ENCODE measurements at places on chromosomes 3 and 15.

DNA sequence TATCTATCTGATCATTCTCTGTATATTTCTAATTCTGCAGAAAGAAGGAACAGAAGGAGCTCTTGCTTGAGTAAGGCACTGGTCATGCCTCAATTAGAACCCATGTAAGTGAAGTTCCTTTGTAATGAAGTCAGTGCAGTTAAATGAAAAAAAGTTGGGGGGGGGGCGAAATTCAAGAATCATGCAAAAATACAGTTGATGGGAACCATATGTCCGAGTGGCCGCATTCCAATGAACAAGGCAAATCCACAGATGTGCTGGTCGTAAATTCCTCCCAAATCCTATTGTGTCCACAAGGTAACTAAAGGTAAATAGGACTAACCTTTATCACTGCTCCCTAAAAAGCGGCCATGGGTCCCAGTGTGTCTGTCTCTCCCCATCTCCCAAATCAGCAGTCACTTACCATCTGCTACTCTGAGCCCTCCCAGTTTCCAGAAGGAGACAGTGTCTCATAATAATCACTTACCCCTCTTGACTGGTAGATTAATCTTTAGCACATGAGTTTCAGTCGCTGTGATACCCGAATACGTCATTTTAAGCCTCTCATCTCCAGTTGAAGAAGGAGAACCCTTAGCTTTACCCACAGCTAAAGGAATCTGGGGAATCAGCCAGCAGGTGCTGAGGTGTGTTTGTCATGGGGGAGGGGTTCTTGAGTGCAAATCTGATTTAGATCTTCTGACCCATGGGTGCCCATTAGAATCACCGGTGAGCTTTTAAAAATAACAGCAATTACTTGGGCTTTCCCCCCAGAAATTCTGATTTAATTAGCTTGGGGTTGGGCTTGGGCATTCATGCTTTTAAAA, 56.3 kb upstream of the EPHB3 start:
- DNase-seq: no peak

- DNase-seq: no peak
Measured at GRCh38 chr3:159832024-159832423, 156.6 kb upstream of the IL12A start.

- DNase-seq: no peak
Measured at GRCh38 chr15:94080416-94080815, 150.9 kb upstream of the MCTP2 start.

GRCh38 chr3:81545572-81545971, 215.9 kb downstream of the GBE1 start:
- no peak for DNase-seq

DNA sequence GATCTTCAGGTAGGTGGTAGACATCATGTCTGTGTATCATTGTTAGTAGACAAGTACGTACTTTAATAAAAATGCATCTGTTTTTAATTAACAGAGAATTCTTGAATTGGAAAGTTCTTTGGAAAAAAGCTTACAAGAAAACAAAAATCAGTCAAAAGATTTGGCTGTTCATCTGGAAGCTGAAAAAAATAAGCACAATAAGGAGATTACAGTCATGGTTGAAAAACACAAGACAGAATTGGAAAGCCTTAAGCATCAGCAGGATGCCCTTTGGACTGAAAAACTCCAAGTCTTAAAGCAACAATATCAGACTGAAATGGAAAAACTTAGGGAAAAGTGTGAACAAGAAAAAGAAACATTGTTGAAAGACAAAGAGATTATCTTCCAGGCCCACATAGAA, 149.1 kb upstream of the LRRFIP2 start:
- DNase-seq: no peak

DNA sequence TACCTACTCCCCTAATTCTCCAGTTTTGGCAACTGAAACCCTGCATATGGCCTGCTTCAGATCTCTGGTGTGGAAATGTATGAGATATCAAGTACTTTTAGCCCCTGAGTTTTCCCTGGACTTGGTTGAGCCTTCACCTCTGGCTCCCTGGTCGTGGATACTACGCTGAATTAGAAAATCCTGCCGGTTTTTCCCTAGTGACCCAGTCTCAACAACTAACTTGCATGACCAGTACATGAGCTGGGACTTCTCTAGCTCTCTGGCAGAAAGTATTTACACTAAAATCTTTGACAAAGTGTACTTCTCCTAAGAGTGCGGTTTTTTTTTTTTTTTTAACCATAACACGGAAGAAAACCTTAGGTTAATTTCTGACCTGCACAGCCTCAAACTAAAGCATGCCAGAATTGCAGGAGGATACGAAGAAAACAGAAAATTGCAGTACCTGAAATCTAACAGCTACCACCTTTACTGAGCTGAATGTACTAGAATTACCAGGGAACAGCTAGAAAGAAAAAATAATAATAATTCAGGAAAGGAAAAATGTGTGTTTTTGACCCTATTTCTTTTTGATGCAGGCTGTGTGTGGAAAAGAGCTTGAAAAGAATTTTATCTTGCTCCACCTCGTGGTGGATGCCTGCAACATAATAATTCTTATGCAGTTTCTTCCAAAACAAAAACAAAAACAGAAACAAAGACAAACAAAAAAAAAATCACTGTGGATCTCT, 165.6 kb downstream of the GMNC start:
- no peak for DNase-seq

- no peak for DNase-seq
Measured at GRCh38 chr15:31020542-31020941, 29.1 kb upstream of the MTMR10 start.

DNA sequence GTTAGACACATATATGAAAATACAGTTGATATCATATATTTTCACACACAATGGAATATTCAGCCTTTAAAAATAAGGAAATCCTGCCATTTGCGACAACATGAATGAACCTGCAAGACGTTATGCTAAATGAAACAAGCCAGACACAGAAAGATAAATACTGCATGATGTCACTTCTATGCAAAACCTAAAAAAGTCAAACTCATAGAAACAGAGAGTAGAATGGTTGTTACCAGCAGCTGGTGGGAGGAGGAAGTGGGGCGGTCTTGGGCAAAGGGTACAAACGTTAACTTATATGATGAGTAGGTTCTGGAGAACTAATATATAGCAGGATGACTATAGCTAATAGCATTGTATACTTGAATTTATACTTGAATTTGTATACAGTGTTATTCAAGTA, 213.2 kb upstream of the NR2F2 start:
- DNase-seq: no peak

DNA sequence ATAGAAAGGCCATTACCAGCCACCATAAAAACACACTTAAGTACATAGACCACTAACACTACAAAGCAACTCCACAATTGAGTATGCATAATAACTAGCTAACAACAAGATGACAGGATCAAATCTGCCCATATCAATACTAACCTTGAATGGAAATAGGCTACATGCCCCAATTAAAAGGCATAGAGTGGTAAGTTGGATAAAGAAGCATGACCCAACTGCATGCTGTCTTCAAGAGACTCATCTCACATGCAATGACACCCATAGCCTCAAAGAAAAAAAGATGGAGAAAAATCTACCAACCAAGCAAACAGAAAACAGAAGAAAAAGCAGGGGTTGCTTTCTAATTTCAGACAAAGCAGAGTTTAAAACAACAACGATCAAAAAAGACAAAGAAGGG, 218.7 kb downstream of the ISL2 start:
- no peak for DNase-seq

DNA sequence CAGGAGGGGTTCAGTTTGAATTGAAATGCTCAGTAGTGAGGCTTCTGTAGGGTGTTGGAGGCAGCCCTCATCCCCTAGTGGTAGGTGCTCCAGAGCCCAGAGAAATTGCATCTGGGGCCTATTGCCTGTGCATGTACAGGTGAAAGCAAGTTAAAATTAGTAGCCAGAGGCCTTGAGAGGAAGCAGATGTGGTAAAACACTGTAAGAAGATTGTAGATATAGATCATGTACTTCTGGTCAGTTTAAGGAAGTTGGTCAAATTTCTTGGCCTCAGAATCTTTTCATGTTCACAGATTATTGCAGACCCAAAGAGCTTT, 34.6 kb downstream of the IGSF10 start:
- no peak for DNase-seq

- DNase-seq: no peak
Measured at GRCh38 chr3:30527720-30528119, 78.7 kb upstream of the TGFBR2 start.

DNA sequence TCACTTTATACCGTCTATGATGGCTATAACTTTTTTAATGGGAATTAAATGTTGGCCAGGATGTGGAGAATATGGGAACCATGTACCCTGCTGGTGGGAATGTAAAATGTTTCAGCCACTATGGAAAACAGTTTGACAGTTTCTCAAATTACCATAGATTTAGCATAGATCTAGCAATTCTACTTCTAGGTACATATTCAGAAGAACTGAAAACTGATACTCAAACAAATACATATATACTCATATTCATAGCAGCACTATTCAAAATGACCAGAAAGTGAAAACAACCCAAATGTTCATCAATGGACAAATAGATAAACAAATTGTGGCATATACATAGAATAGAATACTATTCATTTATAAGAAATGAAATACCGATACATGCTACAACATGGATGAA, 539.4 kb downstream of the IGSF11 start:
- no peak for DNase-seq

DNA sequence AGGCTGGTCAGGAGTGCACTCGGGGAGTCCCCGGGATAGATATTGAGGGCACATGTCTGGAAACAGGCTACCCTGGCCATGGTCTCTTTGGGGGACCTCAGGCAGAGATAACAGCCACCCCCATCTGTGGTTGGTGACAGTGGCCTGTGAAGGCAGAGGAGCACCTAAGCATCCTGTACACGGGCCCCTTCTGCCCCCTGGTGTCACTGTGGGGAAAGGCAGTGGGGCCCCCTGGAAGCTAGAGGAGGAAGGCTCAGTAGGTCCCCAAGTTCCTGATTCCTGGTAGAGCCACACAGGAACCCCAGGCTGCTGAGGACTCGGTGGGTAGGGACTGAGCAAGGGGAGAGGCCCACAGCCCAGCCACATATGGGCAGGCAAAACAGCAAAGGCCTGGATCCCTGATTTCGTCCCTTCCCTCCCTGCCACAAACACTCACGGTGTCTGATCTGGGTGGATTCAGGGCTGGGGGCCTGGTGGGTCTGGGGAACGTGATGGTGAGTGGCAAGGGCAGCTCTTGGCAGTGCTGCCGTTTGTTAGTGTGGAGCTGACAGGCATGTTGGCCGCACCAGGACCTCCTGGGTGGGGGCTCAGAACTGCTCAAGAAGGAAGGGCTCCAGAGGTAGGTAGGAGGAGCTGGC, 14.1 kb upstream of the CXCR6 start:
- DNase-seq: peak; percentile 67

GRCh38 chr3:186467969-186468368, 76.2 kb downstream of the CRYGS start:
- DNase-seq: no peak

- no peak for DNase-seq
Measured at GRCh38 chr3:71640331-71640983, 56.9 kb upstream of the FOXP1 start.

DNA sequence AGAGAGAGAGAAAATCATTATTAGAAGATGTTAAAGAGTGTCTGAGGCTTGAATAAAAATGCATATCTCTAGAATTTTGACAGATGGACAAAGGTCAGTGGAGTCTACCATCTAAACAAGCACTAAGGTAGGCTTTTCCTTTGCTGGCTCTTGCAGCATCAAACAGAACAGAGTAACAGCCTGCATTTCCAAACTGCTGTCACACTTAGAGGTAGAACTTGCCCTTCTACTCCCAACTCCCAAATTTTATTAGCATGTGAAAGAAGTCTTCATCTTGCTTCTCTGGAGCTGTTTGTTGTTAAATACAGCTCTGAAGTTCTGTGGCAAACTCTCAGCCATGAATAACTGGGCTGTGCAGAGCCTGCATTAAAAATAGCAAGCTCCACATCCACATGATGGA, 4.1 kb upstream of the MB21D2 start:
- no peak for DNase-seq

- DNase-seq: no peak
Measured at GRCh38 chr3:13335059-13335458, 85.1 kb downstream of the NUP210 start.

DNA sequence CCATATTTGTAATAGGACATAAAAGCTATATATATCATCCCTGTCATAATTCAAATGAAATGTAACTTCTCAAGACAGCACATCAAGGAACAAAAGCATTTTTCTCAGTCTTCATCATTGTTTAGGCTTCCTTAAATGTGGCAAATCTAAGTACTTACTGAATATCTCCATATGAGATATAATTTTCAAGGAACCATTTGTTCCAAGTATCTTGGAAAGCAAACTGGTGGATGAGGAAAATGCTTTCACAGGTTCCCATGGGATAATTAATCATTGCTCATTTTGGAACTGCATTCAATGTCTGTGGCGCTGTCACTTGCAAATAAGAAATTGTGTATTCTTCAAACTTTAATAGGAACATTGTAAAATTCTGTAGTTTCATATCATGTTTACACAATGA, 52.6 kb upstream of the ZNF385D start:
- DNase-seq: no peak

- DNase-seq: no peak
Measured at GRCh38 chr3:67290438-67290837, 292.3 kb downstream of the KBTBD8 start.

DNA sequence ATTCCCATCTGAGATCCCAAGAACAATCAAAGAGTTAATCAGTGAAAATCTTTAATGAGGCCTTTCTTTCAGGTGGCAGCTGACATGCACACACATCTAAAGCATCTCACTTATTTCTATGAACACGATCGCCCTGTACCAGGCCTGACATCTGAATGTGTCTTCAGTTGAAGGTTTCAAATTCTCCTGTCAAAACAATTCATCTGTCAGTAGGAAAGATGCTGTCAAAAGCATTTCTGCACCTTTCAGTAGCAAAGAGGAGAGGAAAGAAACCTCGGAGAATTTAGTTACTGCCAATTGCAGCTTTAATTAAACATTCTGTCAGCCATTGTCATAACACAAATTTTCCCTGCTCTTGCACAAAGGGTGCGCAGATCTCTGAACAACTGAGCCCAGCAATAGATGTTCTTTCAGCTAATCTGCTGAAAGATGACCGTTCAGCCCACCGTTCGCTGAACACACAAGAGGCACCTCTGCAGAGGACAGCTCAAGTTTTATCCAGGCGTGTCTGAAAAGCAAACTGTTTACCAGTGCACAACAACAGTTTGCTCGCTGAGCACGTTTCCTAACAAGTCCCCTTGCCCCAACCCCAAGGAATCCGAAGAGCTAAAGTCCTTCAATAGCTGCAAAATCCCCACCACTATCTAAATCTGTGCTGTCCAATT, 34.1 kb downstream of the LRIG1 start:
- DNase-seq: no peak

- DNase-seq: no peak
Measured at GRCh38 chr3:14789640-14790285, 29.0 kb upstream of the FGD5 start.

DNA sequence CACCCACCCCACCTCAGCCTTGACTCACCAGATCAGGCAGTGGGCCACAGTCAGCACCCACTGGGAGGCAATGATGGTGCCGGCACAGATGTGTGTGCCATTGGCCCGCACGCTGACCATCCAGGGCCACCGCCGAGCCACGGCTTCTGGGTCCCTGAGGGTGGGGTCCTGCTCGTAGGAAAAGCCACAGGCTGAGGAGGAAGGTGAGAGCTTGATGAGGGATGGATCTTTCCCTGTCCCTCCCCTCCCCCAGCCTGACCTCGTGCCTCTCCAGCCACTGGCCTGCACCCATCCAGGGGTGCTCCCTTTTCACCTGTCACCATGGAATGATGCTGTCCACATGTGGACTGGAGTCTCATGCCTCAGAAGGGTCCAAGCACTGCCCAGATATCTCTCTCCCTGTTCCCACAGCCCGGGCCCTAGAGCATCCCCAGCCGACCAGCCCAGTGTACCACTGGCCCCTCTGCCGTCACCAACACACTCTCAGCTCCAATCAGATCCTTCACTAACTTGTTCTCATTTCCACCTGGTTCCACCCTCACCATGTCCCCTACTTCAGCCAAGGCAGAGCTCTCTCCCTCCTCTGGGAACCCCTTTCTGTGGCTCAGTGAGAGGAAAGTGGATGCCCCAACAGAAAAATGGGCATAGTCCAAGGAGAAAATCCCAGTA, 2.0 kb downstream of the PRSS50 start:
- DNase-seq: no peak

Measured in stimulated activated CD4-positive, alpha-beta T cell treated with anti-CD3 and anti-CD28 coated beads, Interleukin-2, amount 100 ng/mL, for 48 hours (primary cell).